GM12878 (cell line): ENCODE measurements at places on chromosomes 1 and 21. TPM values are rescaled to one million over a fixed set of nuclear protein-coding genes. Genes with fewer than 3 reads are reported as not detected.

- no peak for DNase-seq
Observed at GRCh38 chr1:240577095-240577494, 34.9 kb downstream of the GREM2 start.

DNA sequence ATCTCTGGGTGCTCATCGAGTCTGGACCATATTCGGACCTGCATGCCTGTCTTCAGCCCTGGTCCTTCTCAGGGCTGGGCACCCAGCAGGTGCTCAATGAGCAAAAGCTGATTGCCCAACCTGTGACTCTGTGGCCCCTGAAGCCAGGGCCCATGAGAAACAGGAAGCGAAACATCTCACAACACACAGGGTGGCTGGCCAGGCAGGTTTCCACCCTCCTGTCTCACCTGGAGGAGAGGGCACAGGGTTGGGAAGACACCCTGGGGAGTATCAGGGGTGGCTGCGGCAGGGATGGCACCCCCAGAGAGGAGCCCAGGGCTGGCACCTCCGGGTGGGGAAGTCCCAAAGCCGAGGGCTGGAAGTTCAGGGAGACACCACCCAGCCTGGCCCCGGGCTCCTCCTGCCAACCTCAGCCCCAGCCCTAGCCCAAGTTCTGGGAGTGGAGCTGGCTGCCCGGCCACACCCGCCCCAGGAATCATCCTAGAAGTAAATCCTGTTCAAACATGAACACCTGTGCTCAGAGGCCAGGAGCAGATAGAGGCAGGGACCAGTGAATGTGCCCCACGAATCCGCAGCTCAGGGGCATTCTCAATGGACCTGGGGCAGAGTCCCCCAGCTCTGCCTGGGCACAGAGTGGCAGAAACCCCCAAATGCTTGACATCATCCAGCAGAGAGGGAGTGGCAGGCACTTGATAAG is 54.6 kb downstream of the RAP1GAP start:
- DNase-seq: no peak

- DNase-seq: no peak
Observed at GRCh38 chr1:8423692-8424538, 106.0 kb downstream of the SLC45A1 start.

GRCh38 chr1:98398649-98399048 is 262.9 kb upstream of the SNX7 start:
- no peak for DNase-seq

GRCh38 chr21:46424039-46424591 is 34.6 kb upstream of the DIP2A start:
- no peak for DNase-seq

DNA sequence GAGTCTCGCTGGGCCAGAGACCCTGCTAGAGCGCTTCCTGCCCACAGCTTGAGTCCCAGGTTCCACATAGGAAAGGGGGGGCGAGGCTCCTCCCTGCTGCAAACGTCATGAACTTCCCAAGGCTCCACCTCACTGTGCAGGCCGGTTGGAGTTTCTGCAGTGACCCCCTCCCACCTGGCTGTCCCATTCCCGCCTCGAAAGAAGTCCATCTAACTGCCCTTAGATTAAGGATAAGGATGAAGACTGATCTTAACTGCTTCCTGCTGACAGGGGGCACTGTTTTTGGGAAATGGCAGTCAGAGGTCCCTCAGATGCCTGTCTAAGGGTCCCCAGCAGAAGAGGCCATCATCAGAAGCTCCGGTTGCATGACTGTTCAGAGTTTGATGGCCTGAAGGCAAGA is 62.7 kb downstream of the STUM start:
- no peak for DNase-seq

- DNase-seq: no peak
Observed at GRCh38 chr1:182166750-182167149, 105.2 kb upstream of the ZNF648 start.

GRCh38 chr1:233294913-233295236 is 650 bp downstream of the PCNX2 start:
- no peak for DNase-seq

- no peak for DNase-seq
Observed at GRCh38 chr1:232432313-232432712, 197.6 kb downstream of the SIPA1L2 start.

DNA sequence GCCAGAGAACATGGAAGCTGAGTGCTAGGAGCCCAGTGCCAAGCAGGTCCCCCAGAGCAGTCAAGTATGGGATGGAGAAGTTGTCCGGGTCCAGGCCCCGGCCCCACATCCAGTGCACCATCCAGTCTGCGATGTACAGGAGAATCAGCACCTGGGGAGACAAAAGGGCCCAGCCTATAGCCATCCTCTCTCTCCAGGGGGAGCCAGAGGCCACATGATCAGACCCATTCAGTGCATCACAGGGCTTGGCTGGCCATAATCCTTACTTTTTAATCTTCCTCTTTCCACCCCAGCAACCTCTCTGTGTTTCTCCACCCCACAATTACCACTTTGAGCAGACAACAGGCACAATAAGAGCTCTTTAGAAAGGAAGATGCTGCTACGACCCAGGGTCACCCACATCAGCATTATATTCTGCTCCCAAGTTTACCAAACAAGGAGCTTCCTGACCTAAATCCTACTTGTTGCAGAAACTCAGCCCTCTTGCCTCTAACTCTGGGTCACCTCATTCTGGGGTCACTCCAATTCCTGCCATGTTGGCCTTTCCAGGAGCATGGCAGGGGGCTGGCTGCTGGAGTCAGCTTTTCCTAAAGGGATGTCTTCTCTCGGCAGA is 16.4 kb upstream of the RAB29 start:
- DNase-seq: no peak

GRCh38 chr21:15135867-15136629 is 71.2 kb upstream of the NRIP1 start:
- no peak for DNase-seq

DNA sequence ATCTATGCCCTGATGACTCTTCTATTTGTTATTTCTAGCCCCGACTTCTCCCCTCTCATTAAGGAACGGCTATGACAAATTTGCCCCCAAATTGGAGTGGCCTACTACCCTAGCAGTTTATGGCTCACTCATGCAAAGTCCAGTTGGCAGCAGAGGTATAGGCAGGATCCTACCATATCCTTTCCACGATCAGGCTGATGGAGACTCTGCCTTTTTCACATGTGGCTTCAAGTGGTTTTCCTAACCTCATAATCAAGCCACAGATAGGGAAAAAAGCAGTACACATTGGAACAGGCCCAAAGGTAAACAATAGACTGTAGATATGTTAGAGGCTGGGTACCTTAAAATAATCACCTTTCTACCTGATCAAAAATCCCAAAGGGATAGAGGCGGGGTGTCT is 292.5 kb downstream of the NCAM2 start:
- DNase-seq: no peak

DNA sequence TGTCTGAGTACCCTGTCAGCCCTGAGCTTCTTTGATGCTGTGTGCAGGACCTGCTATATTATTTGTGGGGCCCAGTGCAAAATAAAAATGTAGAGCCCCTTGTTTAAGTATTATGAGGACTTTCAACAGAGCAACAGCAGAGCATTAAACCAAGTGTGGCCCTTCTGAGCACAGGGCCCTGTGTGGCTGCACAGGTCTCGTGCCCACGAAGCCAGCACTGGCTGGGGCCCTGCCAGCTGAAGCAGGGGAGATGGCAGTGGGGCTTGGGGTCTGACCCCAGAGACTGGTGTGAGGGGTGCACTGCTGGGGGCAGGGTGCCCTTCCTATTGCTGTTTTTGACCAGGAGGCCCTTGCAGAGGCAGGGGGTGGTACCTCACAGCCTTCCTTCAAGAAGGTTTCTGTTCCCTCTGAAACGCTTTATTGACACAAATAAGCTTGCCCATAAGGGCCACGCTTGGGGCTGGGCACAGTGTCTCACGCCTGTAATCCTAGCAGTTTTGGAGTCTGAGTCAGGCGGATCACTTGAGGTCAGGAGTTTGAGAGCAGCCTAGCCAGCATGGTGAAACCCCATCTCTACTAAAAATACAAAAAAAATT is 2.2 kb upstream of the SEMA4A start:
- peak; percentile 72 for DNase-seq

DNA sequence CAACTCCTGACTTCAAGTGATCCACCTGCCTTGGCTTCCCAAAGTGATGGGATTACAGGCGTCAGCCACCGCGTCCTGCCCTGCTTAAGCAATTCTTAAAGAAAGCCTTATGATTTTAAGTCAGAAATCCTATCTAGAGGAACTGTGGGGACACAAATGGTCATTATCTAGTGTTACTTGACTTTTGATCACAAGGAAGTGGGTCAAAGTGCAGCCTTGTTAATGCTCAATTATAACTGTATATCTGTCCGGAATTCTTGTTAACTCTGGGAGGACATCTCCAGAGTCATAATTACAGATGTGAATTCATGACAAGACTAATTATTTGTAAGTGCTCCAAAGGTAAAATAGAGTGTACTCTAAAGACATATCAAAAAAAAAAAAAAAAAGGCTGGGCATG is 76.9 kb upstream of the PUM1 start:
- no peak for DNase-seq

- no peak for DNase-seq
Observed at GRCh38 chr21:28135646-28136045, 857.0 kb downstream of the LTN1 start.

DNA sequence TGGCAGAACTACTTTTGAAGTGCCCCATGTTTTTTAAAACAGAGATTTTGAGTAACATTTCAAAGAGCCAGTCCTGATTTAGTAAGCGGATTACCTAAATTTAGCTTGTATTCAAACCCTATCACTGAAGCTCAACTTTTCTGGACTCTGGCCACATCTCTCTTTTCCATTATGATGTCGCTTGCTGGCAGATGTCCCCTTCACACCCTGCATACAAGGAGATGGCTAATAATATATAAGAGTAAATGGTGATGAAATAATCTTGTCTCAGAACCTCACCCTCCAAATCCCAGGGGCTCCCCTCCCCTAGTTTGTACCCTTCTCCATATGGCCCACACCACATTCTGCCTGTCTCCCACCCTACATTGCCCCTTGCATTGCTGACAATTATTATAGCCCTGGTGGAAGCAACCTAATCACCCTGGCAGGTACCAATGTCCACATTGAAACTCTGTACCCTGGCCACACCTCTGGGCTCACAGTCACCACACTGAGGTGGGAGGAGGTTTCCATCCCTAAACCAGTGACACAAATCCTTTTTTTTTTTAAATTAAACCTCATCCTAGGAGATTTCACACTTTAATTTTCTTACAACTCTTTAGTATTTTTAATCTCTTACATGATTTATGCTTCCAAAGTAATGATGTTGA is 106.0 kb upstream of the SYT6 start:
- no peak for DNase-seq

- no peak for DNase-seq
Observed at GRCh38 chr1:183002267-183002666, 21.0 kb upstream of the LAMC1 start.

- no peak for DNase-seq
Observed at GRCh38 chr1:67888216-67889106, 55.2 kb upstream of the GNG12 start.

DNA sequence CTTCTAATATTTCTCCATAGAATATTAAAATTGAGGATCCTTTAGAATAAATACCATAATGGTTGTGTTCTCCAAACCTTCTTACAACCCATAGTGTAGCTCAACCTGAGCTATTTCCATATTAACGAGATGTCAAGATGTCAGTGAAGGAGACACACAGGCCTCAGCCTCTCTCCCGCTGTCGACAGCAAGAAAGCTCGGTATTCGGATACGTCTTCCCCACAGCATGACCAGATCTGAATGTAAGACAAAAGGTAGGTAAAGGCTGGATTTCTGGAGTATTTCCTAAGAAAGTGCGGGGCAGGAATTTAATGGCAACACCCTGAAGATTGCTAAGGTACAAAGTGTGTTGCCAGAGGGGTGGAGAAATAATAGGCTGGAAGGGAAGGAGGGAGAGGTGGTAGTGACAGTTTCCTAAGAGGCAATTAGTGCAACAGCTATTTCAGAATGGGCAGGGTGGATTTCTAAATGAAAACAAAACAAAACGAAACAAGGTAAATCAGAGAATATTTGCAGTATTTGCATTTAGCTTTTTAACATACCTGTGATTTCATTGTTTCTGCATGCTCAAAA is 1.7 kb downstream of the ADSS2 start:
- no peak for DNase-seq

DNA sequence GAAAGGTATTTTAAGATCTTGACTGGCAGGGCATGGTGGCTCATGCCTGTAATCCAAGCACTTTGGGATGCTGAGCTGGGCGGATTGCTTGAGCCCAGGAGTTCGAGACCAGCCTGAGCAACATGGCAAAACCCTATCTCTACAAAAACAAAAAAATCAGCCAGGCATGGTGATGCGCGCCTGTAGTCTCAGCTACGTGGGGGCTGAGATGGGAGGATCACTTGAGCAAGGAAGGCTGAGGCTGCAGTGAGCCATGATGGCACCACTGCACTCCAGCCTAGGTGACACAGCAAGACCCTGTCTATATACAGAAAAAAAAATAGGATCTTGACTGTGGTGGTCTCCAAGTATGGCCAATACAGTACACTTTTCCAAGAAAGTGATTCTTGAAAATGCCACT is 16.0 kb downstream of the ARID1A start:
- no peak for DNase-seq

DNA sequence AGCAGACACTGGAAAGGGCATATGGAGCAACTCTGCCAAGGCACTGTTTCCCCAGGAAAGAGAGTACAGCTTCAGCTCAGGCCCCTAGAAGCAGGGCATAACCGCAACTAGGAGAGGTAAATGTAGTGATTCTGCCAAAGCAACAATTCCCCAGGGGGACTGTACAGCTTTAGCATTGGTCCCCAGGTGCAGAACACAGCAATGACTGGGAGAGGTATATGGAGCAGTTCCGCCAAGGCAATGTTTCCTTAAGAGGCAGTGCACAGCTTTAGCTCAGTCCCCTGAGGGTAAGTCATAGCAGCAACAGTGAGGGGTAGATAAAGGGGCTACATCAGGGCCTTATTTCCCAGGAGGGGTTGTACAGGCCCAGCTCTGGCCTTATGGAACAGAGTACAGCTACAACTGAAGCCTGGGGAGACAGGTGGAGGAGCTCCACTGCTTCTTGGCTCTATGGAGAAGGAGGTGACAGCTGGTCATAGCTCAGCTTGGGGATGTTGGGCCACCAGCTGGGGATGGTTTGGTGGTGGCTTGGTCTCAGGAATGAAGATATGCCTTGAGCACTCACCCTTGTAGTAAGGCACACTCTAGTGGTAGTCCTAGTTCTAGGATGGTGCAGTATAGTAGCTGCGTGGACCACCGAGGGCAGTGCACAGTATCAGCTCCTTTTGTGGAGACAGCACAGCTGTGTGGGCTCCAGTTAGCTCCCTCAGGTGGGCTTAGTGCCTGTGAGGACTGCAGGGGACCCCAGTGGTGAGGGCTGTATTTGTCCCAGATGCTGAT is 582.7 kb downstream of the PTPRC start:
- no peak for DNase-seq

The FNDC7 gene
- total RNA-seq: not detected in 2 replicates

The KIF17 gene
- total RNA-seq: 0.10 and 0.45 TPM in 2 replicates

The FCGR1A gene
- total RNA-seq: not detected in 2 replicates

The ELOVL1 gene
- 66.8 and 68.0 TPM in 2 replicates for total RNA-seq

The PTCH2 gene
- total RNA-seq: 0.87 and 0.96 TPM in 2 replicates

The IL20 gene
- total RNA-seq: not detected in 2 replicates

The CFAP107 gene
- not detected in 2 replicates for total RNA-seq

The GNAI3 gene
- 7.3 and 7.7 TPM in 2 replicates for total RNA-seq

The SLC44A3 gene
- total RNA-seq: not detected in 2 replicates

The DCST1 gene
- not detected in 2 replicates for total RNA-seq

The LCE3E gene
- not detected in 2 replicates for total RNA-seq
